ENCODE measurements at places on chromosomes 7 and 10.

DNA sequence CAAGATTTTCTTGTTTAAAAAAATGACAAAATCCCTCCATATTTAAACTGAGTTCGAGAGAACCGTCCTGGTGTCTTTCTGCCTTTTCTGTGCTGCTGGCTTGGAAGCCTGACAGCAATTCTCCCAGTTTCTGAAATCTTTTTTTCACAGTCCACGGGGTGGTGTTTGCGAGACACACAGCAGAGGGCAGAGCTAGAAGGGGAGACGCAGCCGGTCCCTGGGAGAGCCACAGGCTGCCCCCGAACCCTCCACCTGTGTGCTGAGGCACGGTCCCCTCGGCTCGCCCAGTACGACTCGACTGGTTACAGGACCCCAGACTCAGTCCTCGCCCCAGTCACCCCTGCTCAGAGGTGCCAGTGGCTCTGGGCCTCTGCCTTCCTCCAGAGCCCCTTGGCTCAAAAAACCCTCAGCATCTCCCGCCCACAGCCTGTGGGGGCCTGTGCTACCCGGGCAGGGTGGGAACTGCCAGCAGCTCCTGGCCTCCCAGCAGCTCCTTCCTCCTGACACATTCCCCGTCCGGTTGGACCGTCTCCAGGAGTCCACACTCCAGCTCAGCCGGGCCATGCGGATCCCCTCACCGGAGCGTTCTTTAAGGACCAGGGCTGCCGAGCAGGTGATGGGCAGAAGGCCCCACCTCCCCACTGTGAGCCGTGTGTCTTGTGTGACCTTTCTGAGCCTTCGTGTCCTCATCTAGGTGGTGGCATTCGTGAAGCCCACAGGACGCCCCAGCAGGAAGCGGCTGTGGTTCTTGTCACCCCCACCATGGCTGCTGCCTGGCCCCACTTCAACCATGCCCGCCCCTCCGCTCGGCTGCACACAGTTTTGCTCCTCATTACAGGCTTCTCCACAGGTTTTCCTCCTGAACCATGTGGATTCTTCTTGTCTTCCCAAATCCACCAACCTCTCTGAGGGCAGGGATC lies 52.3 kb upstream of the EN2 start:
- no peak for DNase-seq

GRCh38 chr10:15775513-15775912 lies 55.8 kb upstream of the ITGA8 start:
- DNase-seq = no peak

DNA sequence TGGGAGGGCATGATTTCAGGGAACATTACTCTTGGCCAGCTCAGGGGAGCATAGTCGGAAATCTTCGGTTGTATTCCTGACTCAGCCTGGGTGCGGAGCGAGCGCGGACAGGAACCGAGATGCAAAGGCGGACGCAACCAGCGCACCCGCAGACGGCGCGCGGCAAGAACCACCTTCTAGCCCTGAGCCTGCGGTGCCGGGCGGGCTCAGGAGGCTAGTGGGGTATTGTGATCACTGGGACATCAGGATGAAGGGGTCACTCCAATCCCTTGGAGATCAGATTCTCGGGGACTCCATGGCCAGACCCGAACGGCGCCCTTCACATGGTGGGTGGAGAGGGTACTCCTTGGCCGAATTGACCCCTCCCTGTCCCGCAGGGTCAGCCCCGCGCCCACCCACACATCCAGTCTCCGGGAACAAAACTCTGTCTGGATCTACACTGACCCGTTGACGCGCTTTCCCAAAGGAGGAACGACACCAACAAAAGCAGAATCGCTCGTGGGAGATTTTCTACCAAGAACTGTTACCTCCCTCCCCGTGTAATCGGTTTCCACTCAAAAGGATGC lies 730.5 kb downstream of the ZWINT start:
- peak; percentile 4 for DNase-seq

DNA sequence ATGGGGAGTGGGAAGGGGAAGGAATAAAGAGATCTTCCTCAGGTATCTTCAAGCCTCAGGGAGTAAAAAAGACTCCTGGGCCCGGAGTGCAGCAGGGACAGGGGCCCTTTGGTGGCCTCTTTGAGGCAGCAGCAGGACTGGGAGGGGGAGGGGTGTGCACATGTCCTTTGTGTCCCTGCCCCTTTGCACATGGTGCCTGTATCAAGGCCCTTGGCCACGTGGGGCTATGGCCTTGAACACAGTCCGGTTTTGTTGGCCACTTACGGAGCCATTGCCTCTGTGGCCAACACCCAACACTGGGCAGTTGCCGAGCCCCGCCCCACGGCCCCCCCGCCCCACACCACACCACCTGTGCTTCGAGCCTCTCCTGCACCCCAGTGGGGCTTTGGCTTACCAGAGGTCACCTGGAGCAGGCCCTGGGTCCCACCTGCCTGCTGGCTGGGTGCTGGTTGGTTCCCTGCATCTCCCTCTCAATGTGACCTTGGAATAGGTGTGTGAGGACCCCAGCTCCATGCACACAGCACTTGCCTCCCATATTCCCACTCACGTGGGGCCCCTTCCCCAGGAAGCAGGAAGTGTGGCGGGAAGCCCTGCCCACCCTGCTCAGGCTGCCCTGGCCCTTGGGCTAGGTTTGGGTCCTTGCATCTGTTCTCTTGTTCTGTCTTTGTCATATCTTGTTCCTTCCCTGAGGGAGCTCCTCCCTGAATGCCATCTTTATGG lies 5.4 kb downstream of the SAP25 start:
- DNase-seq = no peak

- no peak for DNase-seq
These were observed 775.7 kb upstream of the IGFBP3 start for GRCh38 chr7:46696741-46697140.

GRCh38 chr7:13540429-13540828 lies 449.0 kb downstream of the ETV1 start:
- DNase-seq = no peak

DNA sequence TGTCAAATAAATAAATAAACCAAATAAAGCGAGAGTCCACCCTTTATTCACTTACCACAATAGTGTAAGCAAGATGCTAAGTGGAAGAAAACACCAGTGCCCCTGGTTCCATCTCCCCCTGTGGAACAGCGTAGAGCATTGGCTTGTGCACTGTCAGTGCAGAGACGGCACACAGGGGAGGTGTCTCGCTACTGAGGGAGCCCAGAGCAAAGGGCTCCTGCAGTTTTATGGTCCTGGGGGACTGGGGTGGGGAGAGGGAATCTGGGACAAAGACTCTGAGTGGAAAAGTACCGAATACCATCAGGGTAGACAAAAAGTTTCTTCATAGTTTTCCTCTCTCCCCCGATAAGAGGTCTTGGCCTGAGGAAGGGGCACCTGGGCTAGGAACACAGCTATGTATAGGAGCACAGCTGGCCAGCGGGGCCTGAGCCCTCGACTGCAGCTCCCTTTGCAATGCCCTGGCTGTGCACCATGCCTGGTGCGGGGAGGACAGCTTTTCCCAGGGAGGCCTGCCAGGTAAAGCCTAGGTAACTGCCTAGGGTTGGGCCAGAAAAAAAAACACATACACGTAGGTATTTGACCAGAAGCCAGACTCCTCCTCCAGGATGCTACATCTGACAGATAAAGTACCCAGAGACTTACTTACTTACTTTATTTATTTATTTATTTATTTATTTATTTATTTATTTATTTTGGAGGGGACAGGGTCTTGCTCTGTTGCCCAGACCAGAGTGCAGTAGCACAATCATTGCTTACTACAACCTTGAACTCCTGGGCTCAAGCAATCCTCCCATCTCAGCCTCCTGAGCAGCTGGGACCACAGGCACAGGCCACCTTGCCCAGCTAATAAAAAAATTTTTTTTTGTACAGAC lies 88.8 kb upstream of the KIF5B start:
- DNase-seq = no peak
